ENCODE measurements at places on chromosomes 11 and 22.

GRCh38 chr22:44185237-44186120 lies 4.8 kb downstream of the PARVG start:
- DNase-seq: no peak

GRCh38 chr11:74646954-74647353 lies 54.6 kb downstream of the POLD3 start:
- no peak for DNase-seq

GRCh38 chr11:69304686-69305085 lies 10.7 kb downstream of the MYEOV start:
- DNase-seq: no peak

DNA sequence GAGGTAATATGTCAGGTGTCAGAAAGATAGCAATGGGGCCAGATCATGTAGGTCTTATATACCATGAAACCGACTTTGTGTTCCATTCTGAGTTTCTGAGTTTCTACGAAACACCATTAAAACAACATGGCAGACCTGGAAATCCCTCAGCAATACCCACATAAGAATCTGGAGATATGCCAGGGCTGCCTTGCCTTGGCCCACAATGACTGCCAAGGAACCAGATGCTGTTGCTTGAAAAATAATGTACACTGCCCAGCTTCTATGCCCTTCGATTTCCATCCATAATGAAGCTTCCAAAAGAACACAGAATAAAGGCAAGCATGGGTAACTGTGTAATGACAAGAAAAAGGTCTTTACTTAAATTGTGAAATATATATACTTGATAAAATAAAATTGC lies 277.4 kb downstream of the SOX6 start:
- DNase-seq: no peak

DNA sequence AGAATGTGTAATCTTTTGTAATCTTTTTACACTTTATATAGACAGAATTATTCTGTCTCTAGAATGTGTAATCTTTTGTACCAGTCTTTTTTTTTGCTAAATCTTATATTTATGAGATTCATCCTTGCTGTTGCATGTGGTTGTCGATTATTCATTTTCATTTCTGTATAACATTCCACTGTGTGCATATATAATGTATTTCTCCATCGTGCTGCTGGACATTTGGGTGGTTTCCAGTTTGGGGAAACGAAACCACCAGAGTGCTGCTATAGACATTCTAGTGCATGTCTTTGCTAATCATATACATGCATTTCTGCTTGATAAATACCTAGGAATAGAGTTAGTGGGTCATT lies 146.5 kb downstream of the GRIK4 start:
- DNase-seq: no peak

GRCh38 chr11:114318361-114318760 lies 22.2 kb downstream of the NNMT start:
- DNase-seq: no peak

- DNase-seq: no peak
Observed at GRCh38 chr11:104999721-105000120, 23.2 kb downstream of the CASP5 start.

- DNase-seq: no peak
Observed at GRCh38 chr22:18947905-18948304, 11.8 kb upstream of the PRODH start.

GRCh38 chr22:28894334-28894733 lies 11.0 kb downstream of the ZNRF3 start:
- DNase-seq: no peak
